ENCODE measurements at places on chromosomes 13 and 19.

DNA sequence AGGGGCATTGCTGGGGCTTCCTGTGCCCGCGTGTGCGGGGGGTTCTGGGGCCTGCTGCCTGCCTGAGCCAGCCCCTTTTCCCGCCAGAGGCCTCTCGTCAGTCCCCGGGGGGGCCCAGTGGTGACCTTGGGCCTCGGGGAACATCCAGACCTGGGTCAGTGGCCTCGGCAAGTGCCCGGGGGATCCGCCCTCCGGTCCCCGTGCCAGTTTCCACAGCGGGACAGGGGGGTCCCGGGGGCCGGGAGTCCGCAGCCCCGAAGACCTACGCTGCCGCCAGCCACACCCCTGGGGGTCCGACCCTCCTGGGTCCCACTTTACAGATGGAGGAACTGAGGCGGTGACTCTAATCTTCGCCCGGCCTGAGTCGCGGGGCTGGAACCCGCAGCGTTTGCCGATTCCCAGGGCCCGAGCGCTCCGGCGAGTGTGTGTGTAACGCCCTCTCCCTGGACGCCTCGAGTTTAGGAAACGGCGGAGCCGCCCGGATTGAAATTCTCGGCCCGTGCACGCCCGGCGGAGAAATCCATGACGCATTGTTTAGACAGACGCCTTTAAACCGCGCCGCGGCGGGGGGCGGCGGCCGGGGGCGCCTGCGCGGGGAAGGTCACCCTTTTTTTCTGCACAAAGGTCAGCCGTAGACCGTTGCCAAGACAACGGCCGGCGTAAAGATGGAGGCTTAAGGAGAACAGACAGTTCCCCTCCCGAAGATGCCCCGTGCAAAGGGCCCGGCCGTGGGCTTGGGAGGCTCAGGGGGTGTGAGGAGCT is 39.3 kb downstream of the EFNA2 start:
- peak; percentile 35 for DNase-seq

GRCh38 chr19:45934551-45935230 is 20.1 kb upstream of the NANOS2 start:
- no peak for DNase-seq

DNA sequence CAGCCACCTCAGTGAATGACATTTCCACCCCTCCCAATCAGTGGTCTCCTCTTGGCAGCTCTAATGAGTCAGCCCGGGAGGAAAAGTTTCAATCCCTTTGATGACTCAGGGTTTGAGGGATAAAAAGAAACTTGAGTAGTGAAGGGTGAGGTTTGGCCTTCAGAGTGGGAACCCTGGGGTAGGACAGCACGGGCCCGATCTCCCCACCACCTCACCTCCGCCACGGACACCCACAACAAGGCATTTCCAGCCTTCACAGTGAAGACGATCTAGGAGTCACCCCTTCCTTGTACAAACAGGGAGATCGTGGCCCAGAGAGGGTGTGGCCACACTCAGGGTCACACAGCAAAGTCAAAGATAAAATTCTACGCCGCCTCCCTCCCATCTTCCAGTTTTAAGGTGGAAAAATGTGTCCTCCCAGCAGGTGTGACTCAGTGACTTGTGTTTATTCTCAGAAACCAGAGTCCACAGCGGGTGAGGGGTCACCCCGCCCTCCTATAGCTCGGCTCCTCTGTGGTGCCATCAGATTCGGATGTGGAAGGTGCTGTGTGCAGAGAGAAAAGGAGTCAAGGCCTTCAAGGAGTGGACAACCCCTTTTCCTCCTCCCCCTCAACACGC is 12.3 kb downstream of the CIB3 start:
- no peak for DNase-seq

- DNase-seq: no peak
Observed at GRCh38 chr13:40966298-40966697, 52.8 kb downstream of the ELF1 start.

GRCh38 chr19:7509625-7510024 is 6.3 kb upstream of the ZNF358 start:
- no peak for DNase-seq

GRCh38 chr13:106010836-106011235 is 524.6 kb downstream of the EFNB2 start:
- no peak for DNase-seq

GRCh38 chr19:57566396-57567265 is 7.0 kb upstream of the ZNF550 start:
- no peak for DNase-seq

- DNase-seq: no peak
Observed at GRCh38 chr19:33407716-33408115, 34.2 kb downstream of the CEBPG start.

DNA sequence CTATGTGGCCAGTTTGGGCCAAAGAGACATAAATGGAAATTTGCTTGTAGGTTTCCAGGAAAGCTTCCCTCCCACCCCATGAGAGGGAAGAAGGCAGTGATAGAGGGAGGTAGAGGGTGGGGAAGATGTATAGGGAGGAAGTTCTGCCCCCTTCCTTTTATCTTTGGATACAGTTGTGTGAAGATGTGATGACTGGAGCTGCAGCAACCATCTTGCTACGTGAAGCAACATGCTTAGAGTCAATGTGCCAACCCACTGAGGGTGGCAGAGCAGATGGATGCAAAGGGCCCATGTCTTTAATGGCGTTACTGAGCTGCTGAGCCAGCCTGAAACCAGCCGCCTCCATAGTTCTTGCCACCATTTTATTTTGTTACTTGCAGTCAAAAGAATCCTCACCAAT is 10.7 kb downstream of the VSIG10L start:
- DNase-seq: no peak

All from globus pallidus (tissue), 1 donor.